ENCODE measurements at places on chromosomes 4 and X.

DNA sequence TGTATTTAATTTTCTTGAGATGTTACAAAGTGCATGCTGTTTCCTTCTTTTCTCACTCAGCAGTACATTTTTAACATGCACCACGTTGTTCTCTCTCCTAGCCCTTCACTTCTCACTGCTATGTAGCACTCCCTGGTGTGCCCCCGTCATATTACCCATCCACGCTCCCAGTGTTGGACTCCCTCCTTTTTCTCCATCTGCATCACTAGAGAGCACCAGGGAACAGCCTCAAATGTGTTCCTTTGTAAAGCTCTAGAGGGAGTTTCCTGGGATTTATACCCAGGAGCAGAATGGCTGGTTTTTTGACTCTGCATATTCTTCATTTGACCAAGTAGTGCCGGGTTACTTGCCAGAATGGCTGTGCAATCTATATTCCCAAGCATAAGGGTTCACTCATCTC lies 240.3 kb upstream of the ANXA3 start:
- DNase-seq: no peak

DNA sequence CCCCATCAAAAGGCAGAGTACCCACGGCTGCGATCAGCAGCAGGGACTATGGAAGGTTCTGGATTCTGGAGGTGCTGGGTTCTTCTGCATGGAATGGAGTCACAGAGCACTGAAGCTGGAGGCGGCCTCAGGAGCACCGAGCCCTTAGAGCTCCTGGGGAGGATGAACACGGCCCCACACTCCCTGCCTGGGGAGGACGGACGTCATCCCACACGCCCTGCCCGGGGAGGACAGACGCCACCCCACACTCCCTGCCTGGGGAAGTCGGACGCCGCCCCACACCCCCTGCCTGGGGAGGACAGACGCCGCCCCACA lies 9.9 kb downstream of the LRPAP1 start:
- DNase-seq: no peak

- DNase-seq: no peak
Observed at GRCh38 chr4:54005475-54005874, 58.9 kb downstream of the CHIC2 start.

DNA sequence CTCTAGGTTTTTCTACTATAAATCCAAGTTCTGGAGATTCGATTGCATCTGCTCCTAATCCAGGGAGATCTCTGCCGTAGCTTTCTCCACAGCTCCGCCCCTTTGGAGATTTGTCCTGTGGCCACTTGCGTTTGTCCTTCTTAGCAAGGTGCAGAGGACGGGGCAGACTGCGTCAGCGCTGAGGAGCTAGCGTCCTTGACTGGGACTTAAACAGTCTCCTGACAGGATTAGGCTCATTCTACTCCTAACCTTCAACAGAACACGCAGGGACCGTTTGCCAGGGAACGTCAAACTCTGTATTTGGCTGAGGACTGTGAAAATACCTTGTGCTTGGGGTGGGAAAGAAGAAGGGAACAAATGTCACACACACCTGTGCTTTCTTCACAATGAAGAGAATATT lies 38.6 kb downstream of the SORBS2 start:
- DNase-seq: no peak

DNA sequence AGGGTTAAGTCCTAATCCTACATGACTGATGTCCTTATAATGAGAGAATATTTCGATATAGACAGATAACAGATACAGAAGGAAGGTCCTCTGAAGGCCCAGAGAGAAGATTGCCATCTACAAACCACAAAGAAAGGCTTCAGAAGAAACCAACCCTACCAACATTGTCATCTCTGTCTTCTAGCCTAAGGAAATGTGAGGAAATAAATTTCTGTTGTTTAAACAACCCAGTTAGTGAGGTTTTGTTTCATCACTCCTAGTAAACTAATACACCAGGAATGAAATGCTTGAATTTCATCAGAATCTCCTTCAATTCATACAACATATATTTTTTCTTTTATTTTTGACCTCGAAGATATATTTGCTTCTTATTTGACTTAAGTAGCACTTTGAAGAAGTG lies 1527.8 kb downstream of the STIM2 start:
- no peak for DNase-seq

GRCh38 chrX:11968991-11969390 lies 169.3 kb upstream of the FRMPD4 start:
- no peak for DNase-seq

- DNase-seq: no peak
Observed at GRCh38 chr4:5168891-5169290, 117.6 kb downstream of the STK32B start.

DNA sequence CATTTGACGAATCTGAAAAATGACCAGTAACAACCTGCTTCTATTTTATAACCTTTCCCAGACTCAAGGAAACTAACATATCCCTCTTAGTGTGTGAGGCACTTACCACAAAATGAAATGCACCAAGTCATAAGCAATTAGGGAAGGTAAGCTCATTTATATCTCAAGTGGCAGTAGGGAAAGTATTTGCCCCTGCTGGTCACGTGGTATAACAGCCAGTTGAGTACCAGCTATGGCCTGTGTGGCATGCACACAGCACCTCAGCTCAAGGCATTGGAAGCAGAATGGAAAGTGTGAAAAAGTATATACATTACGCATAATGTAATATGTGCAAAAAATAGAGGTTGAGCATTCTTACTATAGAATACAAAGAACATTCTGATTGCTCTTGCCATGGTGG lies 178.3 kb upstream of the GYPA start:
- no peak for DNase-seq

GRCh38 chr4:39043058-39043860 lies 11.1 kb upstream of the TMEM156 start:
- no peak for DNase-seq

DNA sequence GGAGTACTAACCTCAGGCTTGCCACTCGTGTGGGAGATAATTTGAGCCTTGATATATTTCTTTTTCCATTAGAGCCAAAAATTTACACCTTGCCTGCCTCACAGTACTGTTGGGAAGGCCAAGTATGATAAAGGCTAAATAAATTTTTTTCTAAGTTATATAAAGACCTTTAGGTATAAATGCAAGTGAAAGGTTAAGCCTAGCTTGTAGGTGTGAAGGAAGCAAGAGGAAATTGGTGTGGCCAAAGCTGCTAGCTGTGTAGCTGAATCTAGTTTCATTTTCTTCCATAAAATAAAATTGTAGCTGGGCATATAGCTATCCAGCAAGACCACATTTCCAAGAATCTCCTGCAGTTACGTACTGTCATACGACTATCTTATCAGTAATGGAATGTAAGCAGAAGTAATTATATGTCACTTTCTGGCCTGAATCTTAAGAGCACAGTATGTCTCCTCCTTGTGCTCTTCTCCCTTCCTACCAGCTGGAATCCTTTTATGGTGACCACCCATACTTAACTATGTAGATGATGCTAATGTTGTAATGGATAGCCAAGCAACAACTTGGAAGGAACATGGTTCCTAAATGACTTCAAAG lies 14.3 kb upstream of the GABRE start:
- DNase-seq: no peak

GRCh38 chrX:150200820-150201287 lies 162.3 kb upstream of the MAMLD1 start:
- DNase-seq: no peak

DNA sequence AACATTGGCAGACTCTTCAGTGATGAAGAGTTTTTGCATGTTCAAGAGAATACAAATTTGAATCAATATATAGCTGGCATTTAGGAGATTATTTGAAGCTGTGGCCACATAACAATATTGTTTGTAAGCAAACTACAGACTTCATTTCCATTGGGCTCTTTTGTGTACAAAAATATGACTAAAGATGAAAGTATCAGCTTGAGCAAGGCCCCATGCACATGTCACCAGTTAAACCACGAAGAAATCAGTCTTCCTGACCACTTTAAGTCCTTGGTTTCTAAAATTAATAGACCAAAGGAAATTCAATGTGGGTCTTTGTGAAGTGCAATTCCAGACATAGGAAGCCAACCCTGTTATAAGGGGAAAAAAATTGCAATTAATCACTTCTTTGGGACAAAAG lies 1664.6 kb upstream of the ADGRL3 start:
- no peak for DNase-seq

DNA sequence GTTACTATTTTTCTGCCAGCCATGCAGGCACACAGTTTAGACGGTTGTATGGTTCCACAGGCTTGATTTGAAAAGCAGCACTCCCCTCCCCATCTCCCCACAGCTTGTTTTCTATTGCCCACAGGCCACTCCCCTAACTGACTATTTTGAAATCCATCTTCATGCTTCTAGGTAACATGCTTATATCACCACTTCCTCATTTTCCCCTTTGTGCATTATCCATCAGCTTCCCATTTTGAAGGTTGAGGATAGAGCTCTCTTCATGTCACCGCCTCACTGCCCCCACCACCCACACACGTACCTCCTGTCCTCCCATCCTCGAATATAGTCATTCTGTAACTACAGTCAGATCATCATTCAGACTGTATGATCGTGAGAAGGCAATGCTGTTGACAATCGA lies 224.7 kb downstream of the MID1 start:
- no peak for DNase-seq

GRCh38 chr4:101967697-101968346 lies 177.3 kb downstream of the BANK1 start:
- DNase-seq: no peak

DNA sequence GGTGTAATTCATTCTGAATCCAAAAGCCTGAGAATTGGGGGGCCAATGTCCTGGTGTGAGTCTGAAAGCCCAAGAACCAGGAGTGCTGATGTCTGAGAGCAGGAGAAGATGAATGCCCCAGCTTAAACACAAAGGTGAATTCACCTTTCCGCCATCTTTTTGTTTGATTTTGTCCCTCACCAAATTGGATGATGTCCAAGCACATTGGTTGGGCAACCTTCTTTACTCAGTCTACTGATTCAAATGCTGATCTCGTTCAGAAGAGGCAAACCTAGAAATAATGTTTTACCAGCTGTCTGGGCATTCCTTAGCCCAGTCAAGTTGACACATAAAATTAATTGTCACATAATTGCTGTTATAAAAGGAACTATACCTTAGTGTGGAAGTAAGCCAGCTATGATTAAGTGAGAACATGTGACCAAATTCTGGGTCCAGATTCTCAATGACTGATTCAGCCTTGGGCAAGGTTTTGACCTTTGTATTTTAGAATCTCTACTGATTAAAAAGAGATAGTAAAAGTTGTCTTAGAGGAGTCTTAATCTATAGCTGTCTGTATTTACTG lies 34.5 kb upstream of the SLC4A4 start:
- no peak for DNase-seq

GRCh38 chrX:53171356-53171755 lies 53.7 kb downstream of the KDM5C start:
- no peak for DNase-seq

DNA sequence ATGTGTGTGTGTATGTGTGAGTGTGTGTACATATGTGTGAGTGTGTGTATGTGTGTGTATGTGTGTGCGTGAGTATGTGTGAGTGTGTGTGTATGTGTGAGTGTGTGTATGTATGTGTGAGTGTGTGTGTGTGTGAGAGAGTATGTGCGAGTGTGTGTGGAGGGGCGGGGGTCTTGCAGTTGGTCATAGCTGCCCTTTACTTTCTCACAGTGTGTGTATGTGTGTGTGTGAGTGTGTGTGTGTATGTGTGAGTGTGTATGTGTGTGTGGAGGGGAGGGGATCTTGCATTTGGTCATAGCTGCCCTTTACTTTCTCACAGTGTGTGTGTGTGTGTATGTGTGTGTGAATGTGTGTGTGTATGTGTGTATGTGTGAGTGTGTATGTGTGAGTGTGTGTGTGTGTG lies 74.8 kb upstream of the ENPP6 start:
- DNase-seq: no peak

- DNase-seq: no peak
Observed at GRCh38 chr4:2320152-2320551, 58.2 kb upstream of the MXD4 start.

DNA sequence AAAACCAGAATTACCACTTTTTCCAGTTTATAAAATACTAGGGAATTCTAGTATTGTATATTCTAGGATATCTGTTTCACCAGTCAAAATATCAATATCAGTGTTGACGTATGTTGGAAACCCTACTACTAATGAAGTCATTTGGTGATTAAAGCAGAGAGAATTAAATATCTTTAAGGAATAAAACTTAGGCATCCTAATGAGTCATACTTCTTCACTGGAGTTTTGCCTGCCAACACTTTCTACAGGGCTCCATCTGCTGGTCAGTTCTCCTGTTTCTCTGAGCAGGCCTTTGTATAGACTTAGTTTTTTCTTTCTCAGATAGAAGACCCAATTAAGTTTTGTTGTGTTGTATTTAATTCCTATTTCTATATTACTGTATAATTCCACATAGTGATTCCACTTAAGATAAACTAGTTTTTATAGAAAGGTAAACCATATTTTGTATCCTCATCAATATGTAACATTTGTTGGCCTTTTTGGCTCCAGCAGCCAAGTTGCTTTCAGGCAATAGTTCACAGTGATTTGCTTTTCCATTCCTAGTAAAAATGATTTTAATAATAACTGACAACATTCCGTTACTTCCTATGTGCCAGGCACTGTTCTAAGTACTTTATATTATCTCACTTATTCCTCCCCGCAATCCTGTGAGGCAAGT lies 3.5 kb downstream of the AP1AR start:
- no peak for DNase-seq

GRCh38 chr4:5635826-5636195 lies 72.5 kb downstream of the EVC2 start:
- no peak for DNase-seq

DNA sequence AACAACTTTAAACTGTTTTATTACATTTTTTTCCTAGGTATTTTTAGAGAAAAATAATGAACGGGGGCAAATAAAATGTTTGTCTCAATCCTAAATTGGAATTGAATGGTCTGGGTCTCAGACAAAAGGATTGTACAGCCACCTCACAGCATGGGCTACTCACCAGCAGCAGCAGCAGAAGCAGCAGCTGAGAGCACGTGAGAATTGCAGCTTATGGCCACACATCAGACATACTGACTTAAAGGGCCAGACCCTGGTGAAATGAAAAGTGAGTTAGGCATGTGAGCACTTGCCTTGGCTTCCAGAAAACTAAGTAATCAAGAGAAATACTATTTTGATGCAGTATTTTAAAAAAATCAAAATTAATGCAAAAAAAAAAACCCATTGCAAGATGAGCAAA lies 56.6 kb downstream of the AASDH start:
- DNase-seq: no peak

DNA sequence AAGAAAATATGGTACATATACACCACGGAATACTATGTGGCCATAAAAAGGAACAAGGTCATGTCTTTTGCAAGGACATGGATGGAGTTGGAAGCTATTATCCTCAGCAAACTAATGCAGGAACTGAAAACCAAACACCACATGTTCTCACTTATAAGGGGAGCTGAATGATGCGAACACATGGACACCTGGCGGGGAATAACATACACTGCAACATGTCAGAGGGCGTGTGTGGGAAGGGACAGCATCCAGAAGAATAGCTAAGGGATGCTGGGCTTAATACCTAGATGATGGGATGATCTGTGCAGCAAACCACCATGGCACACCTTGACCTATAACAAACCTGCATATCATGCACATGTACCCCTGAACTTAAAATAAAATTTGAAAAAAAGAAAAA lies 19.5 kb upstream of the CNKSR2 start:
- DNase-seq: no peak
